ENCODE measurements at places on chromosomes 2 and 18.

DNA sequence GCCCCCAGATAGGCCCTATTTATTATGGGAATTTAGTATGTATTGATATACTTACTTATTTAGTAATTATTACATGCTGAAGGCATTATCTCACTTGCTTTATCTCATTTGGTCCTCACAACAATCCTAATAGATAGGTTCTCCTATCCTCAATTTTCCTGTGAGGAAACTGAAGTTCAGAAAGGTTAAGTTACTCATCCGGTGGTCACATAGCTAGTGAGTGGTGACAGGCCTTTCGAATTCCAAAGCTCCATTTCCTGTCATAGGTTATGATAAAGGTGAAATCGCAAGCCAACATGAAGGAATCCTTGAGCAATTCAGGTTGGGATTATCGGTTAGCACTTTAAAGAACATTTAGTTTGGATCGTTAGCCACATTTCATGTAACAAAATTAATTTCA, 33.3 kb downstream of the NAB1 start:
- no peak for DNase-seq

- DNase-seq: no peak
Observed at GRCh38 chr2:201021914-201022313, 49.6 kb downstream of the HYCC2 start.

GRCh38 chr2:232504438-232504837, 15.8 kb upstream of the PRSS56 start:
- no peak for DNase-seq

DNA sequence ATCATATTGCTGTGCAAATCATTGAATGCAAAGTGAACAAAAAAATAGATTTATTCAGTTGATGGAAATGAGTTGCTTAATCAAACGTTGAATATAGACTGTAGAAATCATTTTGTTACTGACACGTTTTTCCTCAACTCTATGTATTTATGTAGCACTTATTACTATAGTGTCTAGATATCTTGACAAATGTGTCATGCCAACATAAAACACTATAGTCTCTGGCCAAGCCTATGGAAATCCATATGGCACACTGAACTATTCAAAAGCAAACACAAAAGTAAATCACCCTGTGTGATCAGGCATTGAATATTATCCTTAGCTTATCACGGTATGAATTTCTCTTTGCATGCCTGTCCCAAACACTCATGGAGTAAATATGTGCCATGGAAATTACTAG, 131.3 kb downstream of the ZNF804A start:
- DNase-seq: no peak

- DNase-seq: no peak
Observed at GRCh38 chr2:85278361-85278760, 49.4 kb downstream of the TGOLN2 start.
